ENCODE measurements at places on chromosomes 16 and 17. TPM values are rescaled to one million over a fixed set of nuclear protein-coding genes. Genes with fewer than 3 reads are reported as not detected.

DNA sequence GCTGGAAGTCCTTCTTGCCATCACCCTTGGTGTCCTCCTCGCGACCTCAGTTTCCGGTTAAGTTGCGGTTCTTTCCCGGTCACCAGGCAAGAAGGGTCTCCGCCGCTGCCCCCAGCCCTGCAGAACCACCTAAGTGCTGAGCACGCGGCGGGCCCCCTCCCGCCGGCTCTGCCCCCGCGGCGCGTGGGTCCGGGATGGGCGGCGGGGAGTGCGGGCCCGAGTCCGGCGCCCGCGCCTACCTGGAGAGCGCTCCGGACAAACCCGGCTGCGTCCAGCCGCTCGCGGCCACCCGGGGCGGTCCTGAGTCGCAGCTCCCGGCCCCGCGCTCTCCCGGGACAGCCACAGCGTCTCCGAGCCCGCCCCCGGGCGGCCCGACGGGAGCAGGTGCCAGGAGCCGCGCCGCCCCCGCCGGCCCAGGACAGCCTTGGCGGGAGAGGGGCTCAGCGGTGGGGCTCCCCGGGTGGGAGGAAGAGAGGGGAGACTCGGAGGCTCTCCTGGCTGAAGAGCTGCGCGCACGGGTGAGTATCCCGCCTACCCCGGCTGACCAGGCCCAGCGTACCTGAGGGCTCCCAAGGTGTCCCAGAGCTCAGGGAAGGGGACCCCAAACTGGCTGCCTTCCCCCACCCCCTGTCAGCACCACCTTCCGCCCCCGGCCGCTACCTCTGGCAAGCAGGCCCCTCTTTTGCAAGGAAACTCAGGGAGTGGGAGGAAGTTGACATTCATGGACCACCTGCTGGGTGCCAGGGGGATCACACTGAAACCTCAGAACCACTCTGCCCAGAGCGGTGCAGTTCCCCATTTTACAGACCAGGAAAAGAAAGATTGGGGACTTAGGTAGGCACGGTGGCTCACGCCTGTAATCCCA lies 22.2 kb upstream of the C17orf113 start:
- no peak for DNase-seq

- DNase-seq: no peak
Observed at GRCh38 chr16:82192665-82193064, 22.6 kb upstream of the MPHOSPH6 start.

- no peak for DNase-seq
Observed at GRCh38 chr17:46836500-46836899, 14.9 kb upstream of the WNT9B start.

GRCh38 chr17:43212641-43213490 lies 1.2 kb downstream of the TMEM106A start:
- DNase-seq: no peak

DNA sequence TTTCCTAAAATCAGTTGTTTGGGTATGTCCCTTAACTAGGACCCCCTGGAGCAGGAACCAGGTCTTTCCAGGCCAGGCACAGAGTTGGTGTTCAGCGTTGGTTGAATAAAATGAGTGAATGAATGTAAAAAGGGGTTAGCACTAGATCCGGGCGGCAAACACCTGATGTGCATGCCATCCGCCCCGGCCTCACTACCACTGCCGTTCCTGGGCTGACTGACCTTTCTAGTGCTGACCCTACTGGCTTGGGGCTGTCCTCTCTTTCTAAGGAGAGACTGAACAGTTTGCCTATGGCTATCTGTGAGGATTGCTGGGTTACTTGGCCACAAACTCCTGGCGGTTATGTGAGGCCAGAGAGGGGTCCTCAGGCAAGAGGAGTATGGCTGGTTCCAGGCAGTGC lies 10.1 kb upstream of the PHF12 start:
- DNase-seq: no peak

DNA sequence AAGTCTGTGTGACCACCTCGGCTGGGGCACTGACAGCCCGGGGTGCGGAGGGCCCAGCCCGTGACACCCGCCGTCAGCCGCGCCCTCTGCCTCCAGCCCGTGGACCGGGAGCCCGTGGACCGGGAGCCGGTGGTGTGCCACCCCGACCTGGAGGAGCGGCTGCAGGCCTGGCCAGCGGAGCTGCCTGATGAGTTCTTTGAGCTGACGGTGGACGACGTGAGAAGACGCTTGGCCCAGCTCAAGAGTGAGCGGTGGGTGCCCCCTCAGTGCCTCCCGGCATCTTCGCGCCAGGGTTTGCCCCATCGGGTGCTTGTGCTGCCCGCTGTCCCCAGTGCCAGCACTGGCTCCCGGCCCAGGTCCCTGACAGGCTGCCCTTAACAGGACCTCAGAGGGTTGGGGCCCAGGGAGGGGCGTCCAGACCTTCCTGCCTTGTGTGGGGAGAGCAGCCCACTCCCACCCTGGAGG lies 13.7 kb downstream of the CENPX start:
- no peak for DNase-seq

DNA sequence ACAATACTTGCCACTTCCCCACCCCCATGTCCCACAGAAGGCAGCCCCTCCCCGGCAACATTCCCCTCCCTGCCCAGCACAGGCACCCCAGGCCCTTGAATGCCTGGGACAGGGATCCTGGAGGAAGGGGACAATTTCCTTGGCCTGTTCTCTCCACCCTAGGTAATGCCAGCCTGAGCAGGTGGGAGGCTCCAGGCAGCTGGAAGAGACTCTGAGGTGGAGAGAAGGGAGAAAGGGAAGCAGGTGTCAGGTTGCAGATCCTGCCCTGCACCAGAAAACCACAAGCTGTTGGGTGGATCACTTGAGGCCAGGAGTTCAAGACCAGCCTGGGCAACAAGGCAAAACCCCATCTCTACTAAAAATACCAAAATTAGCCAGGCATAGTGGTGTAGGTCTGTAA lies 8.9 kb downstream of the MPP2 start:
- DNase-seq: no peak

DNA sequence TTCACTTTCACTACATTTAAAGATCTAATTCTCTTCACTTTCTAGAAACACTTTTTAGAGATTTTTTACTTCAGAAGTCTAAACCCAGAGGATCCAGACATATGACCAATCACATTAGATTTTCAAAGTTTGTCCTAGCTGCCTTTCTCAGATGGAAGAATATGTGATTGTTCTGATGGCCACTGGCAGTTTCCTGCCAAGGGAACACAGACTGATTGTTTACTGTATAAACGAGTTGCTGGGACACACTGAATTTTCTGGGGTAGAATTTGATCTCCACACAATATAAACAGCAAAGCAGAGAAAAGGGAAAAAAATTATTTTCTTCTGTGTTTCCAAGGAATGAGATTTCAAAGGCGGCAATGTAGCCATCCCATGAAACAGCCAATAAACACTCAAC lies 480.0 kb downstream of the TOX3 start:
- no peak for DNase-seq

- no peak for DNase-seq
Observed at GRCh38 chr17:40490289-40490853, 11.1 kb downstream of the TNS4 start.

DNA sequence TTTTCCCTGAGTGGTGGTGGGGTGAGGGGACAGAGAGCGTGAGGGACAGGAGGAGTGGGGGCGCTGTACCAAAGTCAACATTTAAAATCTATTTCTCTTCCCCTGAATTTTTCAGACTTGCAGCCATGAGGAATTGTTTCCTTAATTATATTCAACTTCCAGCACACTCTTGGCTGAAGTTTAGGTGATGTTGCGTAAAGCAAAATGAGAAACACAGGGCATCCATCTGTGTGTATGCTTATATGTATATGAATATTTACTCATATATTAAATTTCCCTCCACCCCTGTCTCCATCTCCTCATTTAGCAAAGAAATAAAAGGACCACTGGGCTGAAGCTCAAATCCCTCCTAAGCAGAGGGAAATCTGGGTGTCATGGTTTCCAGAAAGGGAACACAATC lies 218.1 kb downstream of the XYLT1 start:
- no peak for DNase-seq

DNA sequence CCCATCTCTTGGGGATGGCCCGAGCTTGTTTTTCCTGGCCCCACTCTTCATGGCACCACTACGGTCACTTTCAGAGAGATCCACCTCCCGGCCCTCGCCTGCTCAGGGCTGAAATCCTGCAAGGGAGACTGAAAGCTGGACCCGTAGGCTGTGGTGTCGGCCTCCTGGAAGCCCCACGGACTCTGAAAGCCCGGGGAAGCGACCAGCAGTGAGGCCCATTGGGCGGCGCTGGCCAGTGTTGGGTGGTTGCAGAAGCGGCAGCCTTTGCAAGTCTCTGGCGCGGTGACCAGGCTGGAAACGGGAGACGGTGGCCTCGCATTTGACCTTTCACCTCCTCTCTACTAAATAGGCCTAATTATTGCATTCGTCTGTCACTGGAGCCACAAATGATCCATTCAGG lies 186.0 kb upstream of the FOXF1 start:
- DNase-seq: no peak

- DNase-seq: no peak
Observed at GRCh38 chr17:74736513-74737298, at the start of gene RAB37. Gene RAB37, plus strand, starts transcription at chr17:74737256. Its CDS starts 17 bp downstream, at chr17:74737273.

DNA sequence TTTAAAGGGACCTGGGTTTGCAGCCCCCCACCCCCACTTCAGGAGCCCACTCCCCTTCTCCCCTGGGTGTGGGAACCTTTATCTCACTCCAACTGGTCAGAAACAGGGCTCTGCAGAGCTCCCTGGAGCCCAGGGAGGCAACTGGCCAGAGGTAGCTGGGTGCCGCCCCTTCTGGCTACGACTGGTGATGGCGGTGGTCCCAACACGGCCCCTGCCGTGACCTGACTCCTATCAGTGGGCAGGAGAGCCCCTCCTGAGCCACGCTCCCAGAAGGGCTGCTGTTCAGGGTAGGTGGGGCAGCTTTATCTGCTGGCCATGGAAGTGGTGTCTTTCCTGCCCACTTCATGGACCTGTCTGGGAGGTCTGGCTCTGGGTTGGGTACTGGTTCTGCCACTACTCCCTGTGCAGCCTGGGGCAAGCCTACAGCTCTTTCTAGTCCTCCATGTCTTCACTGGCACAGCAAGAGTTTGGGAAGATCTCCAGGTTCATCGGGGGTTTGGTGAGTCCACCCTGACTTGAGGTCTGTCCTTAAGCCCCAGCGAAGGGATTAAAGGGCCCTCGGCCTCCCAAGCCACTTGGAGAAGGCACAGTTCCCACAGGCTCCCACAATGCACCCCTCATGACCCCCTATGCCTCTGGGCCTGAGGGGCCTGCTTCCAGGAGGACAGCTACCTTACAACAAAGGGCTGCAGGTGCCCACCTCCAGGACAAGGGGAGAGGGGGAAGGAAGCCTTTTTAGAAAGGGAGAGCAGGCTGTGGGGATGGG lies 5.5 kb upstream of the SREBF1 start:
- no peak for DNase-seq

DNA sequence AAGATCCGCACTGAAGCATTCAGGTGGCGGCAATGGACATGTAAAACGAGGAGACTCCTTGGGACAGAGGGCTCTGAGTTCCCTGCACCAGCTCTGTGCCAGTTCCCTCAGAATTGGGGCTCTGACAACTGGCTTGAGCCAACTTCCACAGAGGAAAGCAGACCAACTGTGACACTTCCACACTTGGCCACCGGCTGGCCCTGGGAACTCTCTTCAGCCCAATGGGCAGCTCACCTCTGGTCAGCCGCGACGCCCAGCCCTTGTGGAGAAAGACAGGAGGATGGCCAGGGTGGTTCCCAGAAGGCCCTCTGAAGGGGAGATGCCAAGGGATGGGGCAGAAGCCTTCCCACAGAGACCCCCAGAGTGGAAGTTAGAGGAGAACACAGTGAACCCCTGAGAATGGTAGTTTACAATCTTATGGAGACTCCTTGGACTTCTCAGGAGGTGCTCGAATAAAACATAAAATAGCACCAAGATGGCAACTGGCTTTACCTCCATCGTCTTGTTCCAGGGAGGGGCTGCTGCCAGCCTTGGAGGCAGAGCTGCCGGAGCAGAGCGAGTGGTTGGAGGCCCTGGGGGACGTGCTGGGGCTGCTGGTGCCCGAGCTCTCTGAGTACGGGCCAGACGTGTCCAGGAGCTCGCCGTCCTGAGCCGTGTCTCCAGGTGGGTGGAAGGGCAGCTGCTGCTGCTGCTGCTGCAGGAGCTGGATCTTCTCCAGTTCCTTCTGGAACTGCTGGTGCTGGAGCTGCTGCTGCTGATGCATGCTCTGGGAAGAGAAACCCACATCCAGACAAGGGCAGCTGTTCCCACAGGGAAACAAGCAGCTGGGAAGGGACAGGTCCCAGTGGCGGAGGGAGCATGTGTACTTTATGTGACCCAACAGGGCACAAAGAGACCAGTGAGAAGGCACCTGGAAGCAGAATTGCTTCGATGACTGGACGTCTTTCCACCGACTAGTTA lies 35.0 kb upstream of the ICAM2 start:
- DNase-seq: no peak

DNA sequence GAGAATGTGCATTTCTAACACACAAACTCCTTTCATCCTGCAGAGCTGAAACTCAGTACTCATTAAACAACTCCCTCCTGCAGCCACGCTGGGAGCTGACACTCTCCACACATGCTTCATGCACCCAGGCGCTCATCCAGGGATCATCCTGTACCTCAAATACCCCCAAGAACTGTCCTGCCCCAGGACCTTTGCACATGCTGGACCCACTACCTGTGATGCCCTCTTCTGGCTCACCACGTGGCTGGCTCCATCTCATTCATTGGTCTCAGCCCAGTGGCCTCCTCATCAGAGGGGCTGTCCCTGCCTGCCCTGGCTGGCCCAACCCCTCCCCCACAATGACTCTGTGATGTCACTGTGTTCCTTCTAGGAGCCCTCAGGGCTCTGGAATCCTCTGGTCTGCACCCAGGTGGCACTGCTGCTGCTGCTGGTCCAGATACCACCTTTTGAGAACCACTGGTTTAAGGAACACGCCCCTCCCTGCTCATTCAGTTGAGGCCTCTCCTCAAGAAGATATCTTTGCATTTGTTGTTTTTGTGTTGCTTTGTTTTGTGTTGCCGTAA lies 160.9 kb upstream of the FOXF1 start:
- no peak for DNase-seq

GRCh38 chr16:27595475-27595874 lies 45.5 kb downstream of the KATNIP start:
- no peak for DNase-seq

GRCh38 chr17:2292100-2292499 lies 11.5 kb downstream of the SMG6 start:
- DNase-seq: no peak

DNA sequence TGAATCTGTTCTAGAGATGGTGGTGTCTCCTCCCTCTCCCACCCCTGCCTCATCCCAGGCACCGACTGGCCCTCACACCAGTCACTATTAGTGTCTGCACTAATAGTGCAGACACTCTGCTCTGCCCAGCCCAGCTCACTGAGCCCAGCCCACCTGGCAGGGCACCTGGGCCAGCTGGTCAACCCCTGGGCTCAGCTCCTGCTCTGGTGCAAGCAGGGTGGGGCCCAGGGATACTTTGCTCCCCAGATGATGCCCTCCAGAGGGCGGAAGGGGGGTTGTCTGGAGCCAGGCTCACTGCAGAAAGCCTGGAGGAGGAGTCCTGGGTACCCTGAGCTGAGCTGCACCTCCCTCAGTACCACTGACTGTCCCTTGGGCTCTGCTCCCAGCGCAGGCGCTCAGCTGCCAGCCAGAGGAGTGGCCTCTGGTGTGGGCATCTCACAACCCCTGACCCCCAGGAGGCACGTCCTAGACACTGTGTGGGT lies 14.5 kb downstream of the RAB11FIP4 start:
- no peak for DNase-seq

The SLC7A5 gene
- 231 TPM for total RNA-seq

The HSF5 gene
- not detected for total RNA-seq

The OR3A3 gene
- not detected for total RNA-seq

The KRTAP16-1 gene
- not detected for total RNA-seq

The EFCAB5 gene
- total RNA-seq: 0.39 TPM
